ENCODE measurements at places on chromosomes 5 and 9. TPM values are rescaled to one million over a fixed set of nuclear protein-coding genes. Genes with fewer than 3 reads are reported as not detected.

The CHSY3 gene
- 2.4 TPM for total RNA-seq

The DND1 gene
- total RNA-seq, result 0.15 TPM

The NCS1 gene
- total RNA-seq, result 32.4 TPM

The FAT2 gene
- total RNA-seq, result not detected

The IL13 gene
- not detected for total RNA-seq

The PCDHGA4 gene
- total RNA-seq, result 1.0 TPM

The ISCA1 gene
- 12.2 TPM for total RNA-seq

The SPINK6 gene
- not detected for total RNA-seq

The KIAA0825 gene
- total RNA-seq, result 2.0 TPM

The C5orf22 gene
- total RNA-seq, result 12.8 TPM

The FBP2 gene
- not detected for total RNA-seq

The PCDHGC3 gene
- 39.3 TPM for total RNA-seq

The LCN9 gene
- total RNA-seq, result not detected

The SLC34A1 gene
- total RNA-seq, result not detected

The OGN gene
- total RNA-seq, result 0.17 TPM

The LIFR gene
- total RNA-seq, result 20.0 TPM

The SOX30 gene
- 0.15 TPM for total RNA-seq

The EXOSC3 gene
- 49.6 TPM for total RNA-seq

The SOWAHA gene
- not detected for total RNA-seq

The FBLL1 gene
- 0.34 TPM for total RNA-seq

The PCDHGA7 gene
- 0.50 TPM for total RNA-seq

The GNA14 gene
- under 0.01 TPM for total RNA-seq

The ANKRD18B gene
- 0.17 TPM for total RNA-seq

The SERF1B gene
- 49.3 TPM for total RNA-seq

The TNFSF15 gene
- total RNA-seq, result under 0.01 TPM

The CXCL14 gene
- not detected for total RNA-seq

The GRIN1 gene
- total RNA-seq, result not detected

The OR1L8 gene
- total RNA-seq, result not detected

The MCIDAS gene
- not detected for total RNA-seq

The RFESD gene
- total RNA-seq, result 2.2 TPM

The PTGS1 gene
- 55.0 TPM for total RNA-seq

The REEP2 gene
- total RNA-seq, result 22.0 TPM

The CACNA1B gene
- under 0.01 TPM for total RNA-seq

The NUTM2F gene
- total RNA-seq, result not detected

The PCDHGA5 gene
- 0.15 TPM for total RNA-seq

The IFNA17 gene
- not detected for total RNA-seq

The ENTREP1 gene
- total RNA-seq, result not detected

The TSSK1B gene
- total RNA-seq, result not detected

The REEP5 gene
- 43.1 TPM for total RNA-seq

The NAIP gene
- 2.0 TPM for total RNA-seq

The IPPK gene
- total RNA-seq, result 6.2 TPM

The ST6GALNAC4 gene
- total RNA-seq, result 32.6 TPM

The CAMSAP1 gene
- total RNA-seq, result 18.7 TPM

The PCDHA7 gene
- total RNA-seq, result 0.15 TPM

The RASGRF2 gene
- total RNA-seq, result 5.7 TPM

The EPB41L4A gene
- 0.17 TPM for total RNA-seq

The AQP7 gene
- total RNA-seq, result not detected

The LRRC19 gene
- not detected for total RNA-seq

The PIP5KL1 gene
- total RNA-seq, result 2.1 TPM

The CARTPT gene
- not detected for total RNA-seq

The MIGA2 gene
- 11.9 TPM for total RNA-seq

The F2RL1 gene
- total RNA-seq, result 20.2 TPM

The SPINK1 gene
- not detected for total RNA-seq

The NXNL2 gene
- 1.5 TPM for total RNA-seq

The ADAMTS6 gene
- total RNA-seq, result 19.3 TPM

The ZSWIM6 gene
- 5.6 TPM for total RNA-seq

Measured in bronchus fibroblast of lung (primary cell).